MV-4-11 (cell line): ENCODE measurements at places on chromosomes 6 and 20.

DNA sequence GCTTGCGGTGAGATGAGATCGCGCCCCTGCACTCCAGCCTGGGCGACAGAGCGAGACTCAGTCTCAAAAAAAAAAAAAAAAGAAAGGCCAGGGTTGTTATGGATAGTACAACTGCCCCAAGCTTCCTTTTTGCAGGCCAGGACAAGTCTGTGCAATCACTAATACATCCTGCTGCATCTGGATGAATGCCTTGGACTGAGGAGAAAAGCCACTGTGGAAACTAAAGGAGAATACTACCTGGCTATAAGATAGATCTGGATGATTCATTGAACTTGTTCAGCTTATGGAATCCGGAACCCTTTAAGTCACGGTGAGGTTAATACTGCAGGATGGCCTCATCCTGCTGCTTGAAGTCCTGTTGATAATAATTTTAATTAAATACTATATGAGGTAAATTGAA lies 278.2 kb downstream of the TFAP2A start:
- no peak for DNase-seq

GRCh38 chr6:138485005-138485545 lies 14.2 kb downstream of the NHSL1 start:
- no peak for DNase-seq

DNA sequence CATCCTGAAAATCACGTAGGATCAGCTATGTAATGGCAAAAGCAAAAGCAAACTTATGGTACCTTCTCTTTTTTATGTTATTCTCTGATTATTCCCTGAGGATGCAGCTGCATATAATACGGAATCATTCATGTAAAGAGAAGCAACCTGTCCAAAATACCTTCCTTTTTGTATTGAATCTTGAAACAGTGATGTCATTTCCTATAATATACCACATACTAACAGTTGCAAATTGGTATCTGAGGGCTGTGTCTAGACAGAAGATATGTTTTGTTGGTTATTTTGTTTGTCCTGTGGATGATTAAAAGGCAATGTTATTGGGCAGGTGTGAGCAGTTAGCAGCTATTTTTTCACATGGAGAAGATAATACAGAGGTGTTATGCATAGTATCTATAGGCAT lies 161.4 kb upstream of the AHI1 start:
- DNase-seq = no peak

GRCh38 chr20:17541996-17542395 lies 10.8 kb upstream of the BFSP1 start:
- DNase-seq = no peak

- no peak for DNase-seq
Measured at GRCh38 chr20:4119854-4120209, 104.5 kb upstream of the RNF24 start.
